ENCODE measurements at places on chromosomes 2 and 18.
A peak's percentile ranks its signal among the peaks of the same experiment; 100 is the strongest.

DNA sequence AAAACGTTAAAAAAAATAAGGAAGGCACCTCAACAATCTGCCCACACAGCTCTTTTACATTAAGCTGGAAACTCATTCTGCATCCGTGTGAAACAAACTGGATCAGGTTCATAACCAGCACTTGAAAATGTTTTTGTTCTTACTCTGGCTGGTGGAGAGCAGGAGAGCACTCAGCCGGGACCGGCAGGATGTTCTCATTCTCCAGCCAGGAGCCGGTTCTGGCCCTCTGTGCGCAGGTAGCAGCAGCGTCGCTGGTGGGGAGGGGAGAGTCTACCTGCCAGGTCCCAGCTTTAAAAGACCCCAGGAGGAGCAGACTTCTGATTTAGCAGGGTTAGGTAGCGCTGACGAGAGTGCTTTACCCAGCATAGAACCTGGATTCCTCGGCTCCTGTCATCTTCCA lies 834.9 kb upstream of the SALL3 start:
- no peak for DNase-seq

GRCh38 chr18:3262234-3263131 lies 550 bp downstream of the MYL12B start:
- DNase-seq: no peak

GRCh38 chr2:88671786-88672427 lies 19.6 kb upstream of the RPIA start:
- DNase-seq: peak; percentile 57

GRCh38 chr2:65344689-65345088 lies 87.7 kb downstream of the SPRED2 start:
- DNase-seq: no peak

GRCh38 chr2:226303707-226304106 lies 495.9 kb downstream of the IRS1 start:
- DNase-seq: no peak

- no peak for DNase-seq
Observed at GRCh38 chr2:79373358-79374130, 139.3 kb upstream of the CTNNA2 start.

DNA sequence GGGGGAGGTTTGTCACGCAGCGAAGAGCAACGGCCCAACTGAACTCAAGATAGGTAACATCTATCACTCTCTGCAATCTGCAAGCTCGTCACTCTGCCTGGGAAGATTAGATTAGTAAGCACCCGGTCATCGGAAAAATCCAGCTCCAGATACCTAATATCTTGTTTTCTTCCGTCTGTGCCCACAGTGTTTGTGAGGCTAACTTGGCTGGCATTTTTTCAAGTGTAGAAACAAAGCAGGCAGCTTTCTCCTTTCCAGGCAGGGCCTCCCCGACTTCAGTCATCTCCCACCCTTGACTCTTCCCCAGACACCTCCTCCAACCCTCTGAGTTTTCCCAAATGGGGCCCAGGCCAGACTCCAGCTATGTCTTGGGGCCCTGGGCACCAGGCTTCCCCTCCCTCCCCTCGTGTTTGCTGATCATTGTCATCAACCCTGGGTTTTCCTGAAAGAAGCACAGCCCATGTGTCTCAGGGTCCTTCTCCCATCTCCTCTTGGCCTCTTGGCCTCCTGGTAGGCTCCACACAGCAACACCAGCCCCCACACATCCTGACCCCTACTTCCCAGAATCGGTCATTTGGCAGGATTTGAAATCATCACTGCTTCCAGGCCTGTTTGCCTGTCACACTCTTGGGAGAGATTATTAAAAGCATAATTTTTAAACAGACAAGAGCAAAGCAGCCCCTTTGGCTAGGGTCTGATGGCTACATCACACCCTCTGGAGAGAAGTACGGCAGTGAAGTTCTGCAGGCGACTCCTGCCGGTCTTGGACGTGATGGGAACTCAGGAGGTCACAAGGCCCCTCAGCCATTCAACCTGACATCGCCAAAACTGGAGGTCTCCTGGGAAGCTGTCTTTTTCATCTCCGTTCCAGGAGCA lies 144.9 kb upstream of the ID2 start:
- DNase-seq: peak; percentile 27

DNA sequence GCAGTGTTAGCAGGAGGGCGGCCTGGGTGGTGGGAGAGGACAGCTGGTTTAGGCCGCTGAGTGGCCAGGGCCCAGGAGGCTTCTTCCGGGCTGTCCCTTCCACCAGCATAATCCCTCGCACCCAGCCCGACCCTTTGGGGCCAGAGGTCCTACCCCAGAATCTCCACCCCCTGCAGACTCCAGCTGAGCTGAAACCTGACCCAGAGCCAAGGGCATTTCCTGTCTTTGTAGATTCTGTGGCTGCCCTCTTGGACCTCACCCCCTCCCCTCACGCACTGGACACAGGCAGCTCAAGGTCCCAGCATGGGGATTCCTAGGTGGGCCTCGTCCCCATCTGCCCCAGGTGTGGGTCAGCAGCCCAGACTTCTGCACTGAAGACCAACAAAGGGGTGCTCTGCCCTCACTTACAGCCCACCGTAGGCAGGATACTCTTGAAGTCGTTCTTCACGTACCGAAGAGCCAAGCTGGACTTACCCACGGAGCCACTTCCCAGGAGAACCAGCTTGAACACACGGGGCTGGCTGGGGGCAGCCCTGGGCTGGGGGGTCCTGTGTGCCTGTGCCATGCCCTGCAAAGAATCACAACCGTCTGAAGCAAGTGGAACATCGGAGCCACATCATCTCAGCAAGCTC lies 4.8 kb downstream of the RAB17 start:
- DNase-seq: no peak

GRCh38 chr2:172702451-172702850 lies 33.2 kb upstream of the RAPGEF4 start:
- no peak for DNase-seq

DNA sequence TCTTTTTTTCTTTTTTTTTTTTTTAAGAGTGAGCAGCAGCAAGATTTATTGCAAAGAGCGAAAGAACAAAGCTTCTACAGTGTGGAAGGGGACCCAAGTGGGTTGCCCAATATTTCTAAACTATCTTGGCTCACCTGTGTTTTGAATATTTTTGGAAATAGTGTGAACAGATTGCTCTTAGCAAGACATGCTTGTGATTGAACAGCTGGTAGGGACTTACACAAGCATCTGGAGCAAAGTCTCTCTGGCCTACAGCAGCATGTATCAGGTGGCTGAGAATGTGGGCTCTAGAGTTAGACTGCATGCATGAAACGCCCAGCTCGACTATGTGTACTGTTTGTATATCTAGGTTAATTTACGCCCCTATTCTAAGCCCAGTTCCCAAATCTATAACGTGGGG lies 40.3 kb upstream of the FBXO11 start:
- no peak for DNase-seq

- no peak for DNase-seq
Observed at GRCh38 chr2:189164746-189165145, 14.8 kb downstream of the COL5A2 start.

- DNase-seq: no peak
Observed at GRCh38 chr18:23838233-23838632, 149.0 kb downstream of the LAMA3 start.

GRCh38 chr18:50410008-50410407 lies 35.2 kb downstream of the SKA1 start:
- DNase-seq: no peak
